ENCODE measurements at places on chromosomes 12 and 14.

- DNase-seq: no peak
These were observed 177.1 kb downstream of the CACNA1C start for GRCh38 chr12:2229661-2230539.

DNA sequence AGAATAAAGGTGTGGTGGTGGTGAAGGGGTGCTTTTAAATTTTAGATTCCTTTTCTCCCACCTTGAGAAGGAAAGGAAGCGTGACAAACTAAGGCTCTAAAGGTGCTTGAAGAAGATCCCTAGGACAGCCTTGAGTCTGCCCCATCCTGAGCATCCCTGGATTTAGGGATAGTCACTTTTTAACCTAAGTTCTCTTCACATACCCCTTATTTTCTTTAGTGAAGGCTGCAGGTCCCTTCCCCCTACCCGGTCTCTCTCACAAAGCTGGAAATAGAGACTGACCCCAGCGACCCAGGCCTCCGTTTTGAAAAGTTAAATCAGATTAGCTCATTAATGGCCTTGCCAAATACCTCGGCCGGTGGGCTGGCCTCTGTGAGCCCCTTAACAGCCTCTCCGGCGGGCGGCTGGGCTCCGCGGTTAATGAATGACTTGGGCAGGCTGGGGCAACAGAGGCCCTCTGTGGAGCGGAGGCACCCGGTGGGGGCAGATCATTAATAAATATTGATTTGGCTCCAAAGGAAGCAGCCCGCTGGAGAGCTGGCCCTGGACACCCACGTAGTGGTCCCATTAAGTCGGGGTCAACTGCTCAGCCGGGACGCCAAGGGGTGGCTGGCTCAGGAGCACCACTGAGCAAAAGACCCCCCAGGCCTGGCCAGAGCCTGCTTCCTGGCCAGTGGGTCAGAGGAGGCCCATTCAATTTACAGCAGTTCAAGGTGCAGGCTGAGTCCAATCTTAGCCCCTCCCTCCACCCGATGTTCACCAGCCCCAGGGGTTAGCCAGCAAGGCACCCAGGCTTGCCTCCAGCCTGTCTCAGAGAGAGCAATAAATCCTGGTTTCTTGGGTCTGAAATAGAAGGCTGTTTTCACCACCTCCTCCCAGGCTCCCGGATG lies 31.8 kb downstream of the PAH start:
- DNase-seq: no peak

GRCh38 chr14:69428289-69428998 lies 30.0 kb downstream of the SLC39A9 start:
- no peak for DNase-seq

GRCh38 chr14:92373336-92373735 lies 50.4 kb downstream of the SLC24A4 start:
- no peak for DNase-seq

DNA sequence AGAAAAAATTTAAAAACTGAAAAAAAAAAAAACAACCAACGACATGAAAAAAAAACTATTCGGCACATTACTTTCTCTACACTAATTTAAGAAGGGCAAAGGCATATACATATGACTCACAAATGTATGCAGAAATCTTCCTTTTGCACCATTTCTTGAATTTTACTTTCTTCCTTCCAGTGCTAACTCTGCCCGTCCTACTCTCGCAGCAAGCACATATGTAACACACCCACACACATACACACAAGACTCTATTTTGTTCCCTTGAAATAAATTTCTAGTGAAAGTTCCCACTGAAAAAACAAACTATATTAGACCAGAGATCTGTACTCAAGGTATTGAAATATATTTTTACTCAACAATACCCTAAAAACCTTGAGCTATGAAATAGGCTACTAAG lies 14.6 kb downstream of the BTG1 start:
- DNase-seq: no peak

- DNase-seq: no peak
These were observed 171.7 kb downstream of the PHLDA1 start for GRCh38 chr12:75859868-75860267.

DNA sequence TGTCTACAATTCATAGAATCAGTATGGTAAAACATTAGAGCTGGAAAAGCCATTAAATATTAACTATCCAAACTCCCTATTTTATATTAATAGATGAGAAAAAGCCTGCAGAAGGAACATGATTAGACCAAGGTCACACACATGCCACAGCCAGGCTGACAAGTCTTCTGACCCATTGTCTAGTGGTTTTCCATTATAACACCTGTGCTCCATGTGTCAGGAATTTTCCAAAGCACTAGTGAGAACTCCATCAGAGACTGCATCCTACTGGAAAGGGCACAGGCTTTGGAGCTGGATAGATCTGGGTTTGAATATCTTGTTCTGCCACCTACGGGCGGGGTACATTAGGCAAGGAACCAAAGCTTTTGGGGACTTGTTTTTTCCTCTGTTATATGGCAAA lies 325.5 kb downstream of the RAD51B start:
- DNase-seq: no peak

GRCh38 chr12:108832730-108833354 lies 24.5 kb downstream of the SSH1 start:
- no peak for DNase-seq

- no peak for DNase-seq
These were observed 78.6 kb upstream of the PAWR start for GRCh38 chr12:79769189-79769859.

DNA sequence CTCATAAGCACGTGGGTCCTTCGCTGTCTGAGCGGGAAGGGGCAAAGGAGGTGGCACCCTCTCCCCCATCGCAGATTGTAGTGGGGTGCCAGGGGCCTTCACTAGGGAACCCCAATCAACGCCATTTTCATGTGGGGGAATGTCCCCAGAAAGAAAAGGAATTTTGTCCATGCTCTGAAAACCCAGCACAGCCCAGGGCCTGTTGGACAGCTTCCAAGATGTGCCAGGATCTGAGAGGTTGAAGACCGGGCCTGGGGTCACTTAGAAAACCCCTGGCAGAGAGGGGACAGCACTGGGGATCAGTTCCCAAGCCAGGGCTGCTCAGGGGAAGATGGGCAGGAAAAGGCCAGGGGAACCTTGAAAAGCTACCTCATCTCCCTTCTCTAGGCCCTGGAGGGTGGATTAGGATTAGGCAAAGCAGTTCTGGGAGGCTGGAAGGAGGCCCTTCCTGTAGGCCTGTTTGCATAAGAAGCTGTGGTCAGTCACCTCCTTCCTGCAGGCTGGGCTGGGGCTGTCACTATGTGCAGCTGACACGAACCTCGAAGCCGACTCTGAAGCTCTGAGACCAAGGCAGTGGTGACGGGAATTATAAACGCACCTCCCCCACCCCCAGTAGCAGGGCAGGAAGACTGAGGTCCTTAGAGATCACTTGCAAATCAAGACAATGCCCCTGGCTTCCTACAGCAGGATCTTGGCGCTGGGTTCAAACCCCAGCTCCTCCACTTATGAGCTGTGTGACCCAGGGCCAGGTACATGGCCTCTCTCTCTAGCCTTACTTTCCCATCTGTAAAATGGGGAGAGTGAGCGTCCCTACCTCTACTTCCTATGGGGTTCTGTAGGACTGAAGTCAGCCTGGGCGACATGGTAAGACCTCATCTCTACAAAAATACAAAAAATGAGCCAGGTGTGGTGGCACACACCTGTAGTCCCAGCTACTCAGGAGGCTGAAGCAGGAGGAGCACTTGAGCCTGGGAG lies 29.0 kb downstream of the TESC start:
- no peak for DNase-seq

GRCh38 chr14:50937800-50938199 lies 6.5 kb downstream of the PYGL start:
- DNase-seq: no peak

DNA sequence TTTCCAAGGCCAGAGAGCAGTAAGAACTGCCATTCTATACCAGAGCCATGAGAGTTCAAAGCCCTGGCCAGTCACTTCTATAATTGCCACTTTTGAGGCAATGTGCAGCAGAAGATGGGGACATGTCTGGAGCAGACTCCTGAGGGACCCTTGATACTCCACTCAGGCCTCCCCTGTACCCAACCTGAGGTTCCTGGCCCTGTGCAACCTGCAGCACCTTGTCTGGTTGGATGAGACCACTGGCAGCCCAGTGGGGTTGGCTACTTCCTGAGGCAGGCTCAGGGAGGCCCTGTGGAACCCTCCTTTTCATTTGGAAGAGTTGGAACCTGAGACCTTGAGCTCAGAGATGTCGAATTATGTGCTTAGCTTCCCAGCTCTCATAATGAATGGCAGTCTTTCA lies 54.4 kb downstream of the GALNT16 start:
- no peak for DNase-seq

- DNase-seq: no peak
These were observed 18.3 kb downstream of the DEGS2 start for GRCh38 chr14:100141098-100141497.

DNA sequence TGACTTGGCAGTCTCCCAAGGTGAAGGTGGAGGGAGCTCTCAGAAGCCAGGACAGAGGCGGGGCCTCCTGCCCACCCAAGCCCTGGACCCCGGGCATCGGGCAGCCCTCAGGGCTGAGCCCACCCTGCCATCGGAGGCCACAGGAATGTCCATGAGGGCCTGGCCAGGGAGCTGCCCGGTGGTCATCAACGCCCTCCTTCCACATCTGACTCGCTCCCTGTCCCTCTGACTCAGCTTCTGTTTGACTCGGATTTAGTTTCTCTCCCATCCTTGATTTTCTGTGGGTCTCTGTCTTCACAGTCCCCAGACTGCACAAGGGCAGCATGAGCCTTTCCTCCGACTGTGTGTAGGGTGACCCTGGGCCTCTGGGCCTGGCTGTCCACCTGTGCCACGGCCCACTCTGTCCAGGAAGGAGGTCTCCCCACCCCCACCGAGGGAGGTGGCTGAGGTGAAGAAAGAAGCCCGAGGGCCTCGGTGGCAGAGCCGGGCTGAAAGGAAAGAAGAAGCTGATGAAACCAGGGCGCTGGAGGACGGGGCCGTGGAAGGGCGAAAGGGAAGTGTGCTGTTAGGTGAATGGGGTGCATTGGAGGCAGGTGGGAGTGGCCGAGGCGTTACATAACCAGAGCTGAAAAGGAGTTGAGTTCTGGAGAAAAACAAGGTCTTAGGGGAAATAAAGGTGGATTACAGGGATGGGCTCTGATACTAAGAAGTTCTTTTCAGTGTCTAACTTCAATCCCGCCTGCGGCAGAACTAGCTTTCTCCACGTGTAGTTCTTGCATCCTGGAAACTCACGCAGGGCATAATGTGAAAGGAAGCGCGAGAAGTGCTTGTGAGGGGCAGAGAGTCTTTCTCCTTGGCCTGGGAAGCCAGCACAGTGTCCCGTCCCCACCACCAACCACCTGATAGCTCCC lies 16.7 kb upstream of the TMEM106C start:
- DNase-seq: no peak

GRCh38 chr12:17206553-17206952 lies 600.6 kb upstream of the LMO3 start:
- no peak for DNase-seq

DNA sequence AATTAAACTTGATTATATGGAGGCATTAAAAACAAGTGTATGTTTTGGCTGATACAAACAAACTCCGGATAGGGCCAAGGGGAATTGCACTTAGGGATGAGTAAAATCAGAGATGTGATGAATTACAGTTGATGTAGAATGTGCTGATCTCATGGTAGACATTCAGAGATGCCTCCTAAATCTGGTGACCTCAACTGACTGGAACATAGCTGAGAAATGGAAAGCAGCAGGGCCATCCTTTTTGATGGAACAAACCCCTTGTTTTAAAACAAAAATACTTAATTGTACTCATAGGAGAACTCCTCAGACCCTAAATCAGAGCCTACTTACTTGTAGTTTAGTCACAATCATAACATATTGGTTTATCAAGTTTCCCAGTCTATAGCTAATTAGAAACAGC lies 122.8 kb downstream of the C12orf75 start:
- DNase-seq: no peak

DNA sequence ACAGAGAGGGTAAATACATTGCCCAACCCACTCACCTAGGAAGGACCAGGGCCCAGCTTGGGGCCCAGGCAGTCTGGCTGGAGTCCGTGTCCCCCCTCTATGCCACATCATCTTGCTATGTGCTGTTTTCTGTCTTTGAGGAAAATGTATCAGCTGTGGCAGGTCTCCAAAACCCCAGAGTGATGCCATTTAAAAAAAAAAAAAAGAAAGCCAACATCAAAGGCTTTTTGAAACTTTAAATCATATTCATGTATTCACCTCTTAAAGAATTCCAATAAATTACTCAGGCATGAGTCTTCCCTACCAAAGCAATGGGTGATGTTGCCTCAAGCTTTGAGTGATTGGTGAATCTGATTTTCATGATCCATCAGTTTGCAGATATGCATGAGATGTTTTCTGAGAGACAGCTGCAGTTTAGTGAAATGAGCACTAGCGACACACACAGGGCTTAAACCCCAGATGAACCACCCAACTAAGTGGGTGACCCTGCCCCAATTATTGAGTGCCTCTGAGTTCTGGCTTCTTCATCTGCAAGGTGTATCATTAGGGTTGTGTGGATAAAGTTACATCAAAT lies 6.1 kb downstream of the KRT81 start:
- no peak for DNase-seq

DNA sequence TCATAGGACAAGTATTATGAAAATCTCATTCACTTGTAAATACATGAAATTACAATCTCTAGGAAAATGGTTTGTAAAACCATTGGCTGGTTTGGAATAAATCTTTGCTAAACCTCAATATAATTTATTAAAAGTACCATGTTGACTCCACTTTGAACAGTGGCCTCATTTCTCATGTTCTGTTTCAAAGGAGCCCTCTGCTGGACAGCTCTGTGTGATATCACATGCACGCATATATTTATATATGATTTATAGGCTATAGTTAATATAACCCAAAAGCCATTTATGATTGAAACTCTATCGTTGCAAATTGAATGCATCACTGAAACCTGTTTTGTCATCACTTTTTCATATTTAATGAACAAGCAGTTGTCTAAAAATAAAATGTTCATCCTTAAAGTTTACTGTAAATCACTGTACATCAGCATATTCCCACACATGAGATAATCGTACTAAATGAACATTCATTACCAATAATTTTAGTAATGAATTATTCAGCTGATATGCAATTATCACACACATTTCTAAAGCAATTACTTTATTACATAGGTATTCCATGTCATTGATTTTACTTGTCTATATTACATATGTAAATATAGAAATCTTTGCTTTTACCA lies 493.8 kb downstream of the NPAS3 start:
- peak; percentile 6 for DNase-seq

DNA sequence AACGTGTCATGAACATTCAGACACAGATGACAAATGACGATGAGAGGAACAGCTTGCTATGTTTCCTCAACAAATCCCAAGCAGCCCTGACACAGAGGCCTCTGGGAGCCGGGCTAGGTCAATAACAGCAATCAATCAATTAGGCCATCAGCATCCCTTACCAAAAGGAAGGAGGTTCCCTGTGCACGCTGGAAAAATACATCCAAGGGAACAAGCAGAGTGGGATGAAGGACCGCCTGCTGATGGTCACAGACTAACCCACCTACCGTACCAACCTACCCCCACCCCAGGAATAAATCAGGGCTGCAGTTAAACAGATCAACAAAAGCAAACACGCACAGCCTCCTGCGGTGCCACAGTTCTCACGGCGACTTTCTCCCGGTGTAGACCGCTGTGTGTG lies 265.1 kb upstream of the SFSWAP start:
- DNase-seq: no peak

Measured in activated CD4-positive, alpha-beta T cell treated with anti-CD3 and anti-CD28 coated beads for 48 hours (primary cell).